Right hindlimb (tissue), 1 donor: ENCODE measurements at places on chromosomes 3 and 15.

DNA sequence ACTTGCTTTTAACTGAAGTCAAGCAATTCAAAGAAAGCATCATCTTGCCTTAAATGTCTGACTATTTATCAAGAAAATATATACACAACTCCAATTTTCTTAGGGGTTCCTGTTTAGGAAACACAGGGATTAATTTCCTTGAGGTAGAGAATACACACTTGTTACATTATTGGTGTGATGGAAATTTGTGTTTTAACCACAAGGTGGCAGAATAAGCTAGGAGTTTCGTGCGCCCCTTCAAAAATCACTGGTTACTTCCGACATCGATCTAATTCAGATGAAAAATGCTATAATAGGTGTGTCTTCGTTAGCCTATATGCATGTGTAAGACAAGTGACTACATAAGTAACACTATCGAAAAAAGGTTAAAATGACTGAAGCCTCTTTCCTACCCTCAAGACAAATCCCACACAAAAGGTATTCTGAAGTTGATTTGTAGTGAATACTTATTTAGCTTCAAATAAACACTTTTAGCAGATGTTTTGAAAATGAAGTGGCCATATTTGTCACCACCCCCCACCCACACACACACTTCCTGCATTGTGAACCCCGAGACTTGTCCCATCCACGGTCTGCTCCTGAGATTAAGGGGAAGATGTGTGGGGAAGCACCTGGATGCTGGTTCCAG is 246.5 kb downstream of the ROBO1 start:
- DNase-seq: no peak

- peak; percentile 82 for DNase-seq
Observed at GRCh38 chr3:49882166-49882565, 12.5 kb upstream of the CAMKV start.

GRCh38 chr3:177525987-177526712 is 328.9 kb upstream of the TBL1XR1 start:
- no peak for DNase-seq

DNA sequence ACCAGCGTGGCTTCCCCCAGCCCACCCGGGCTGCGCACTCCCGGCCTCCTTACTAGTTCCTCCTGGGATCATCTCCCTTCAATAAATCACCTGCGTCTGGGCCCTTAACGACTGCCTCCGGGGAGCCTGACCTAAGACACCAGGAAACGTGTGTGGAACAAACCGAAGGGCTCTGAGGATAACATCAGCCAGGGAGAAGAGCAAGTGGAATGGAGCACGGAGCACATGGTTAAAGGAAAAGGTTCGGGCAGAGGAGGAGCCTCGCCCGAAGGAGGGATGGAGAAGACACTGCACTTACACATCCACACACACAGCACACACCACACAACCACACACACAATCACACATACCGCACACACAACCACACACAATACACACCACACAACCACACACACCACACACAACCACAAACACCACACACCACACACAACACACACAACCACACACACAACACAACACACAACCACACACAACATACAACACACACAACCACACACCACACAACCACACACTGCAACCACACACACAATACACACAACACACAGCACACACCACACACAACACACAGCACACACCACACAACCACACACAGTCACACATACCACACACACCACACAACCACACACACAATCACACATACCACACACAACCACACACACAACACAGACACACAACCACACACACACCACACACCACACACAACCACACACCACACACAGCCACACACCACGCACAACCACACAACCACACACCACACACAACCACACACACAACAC is 24.7 kb downstream of the CPN2 start:
- DNase-seq: no peak

- DNase-seq: no peak
Observed at GRCh38 chr15:69602921-69603320, 150.3 kb downstream of the RPLP1 start.

DNA sequence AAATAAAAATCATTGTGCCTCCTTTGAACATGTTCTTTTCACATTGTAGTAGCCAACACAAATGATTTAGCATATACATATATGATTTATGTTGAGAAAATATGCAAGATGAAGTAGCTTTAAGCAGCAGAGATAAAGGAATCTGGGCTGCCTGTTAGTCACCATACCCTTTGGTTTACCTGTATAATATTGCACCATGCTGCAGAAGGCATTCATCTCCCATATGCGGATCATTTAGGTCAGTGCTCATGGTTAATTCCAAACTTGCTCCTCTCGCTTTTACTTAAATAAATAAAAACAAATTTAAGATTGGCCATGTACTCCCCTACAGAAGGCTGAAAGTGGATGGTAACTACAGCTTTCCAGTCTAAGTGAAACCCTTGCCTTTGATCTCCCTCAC is 86.7 kb upstream of the TBL1XR1 start:
- DNase-seq: no peak
